ENCODE measurements at places on chromosomes 3 and 15. TPM values are rescaled to one million over a fixed set of nuclear protein-coding genes. Genes with fewer than 3 reads are reported as not detected.
A peak's percentile ranks its signal among the peaks of the same experiment; 100 is the strongest.

Gene STRC
- total RNA-seq: 4.2 TPM

Gene STAB1
- total RNA-seq: 9.8 TPM

Gene C3orf85
- total RNA-seq: not detected

Gene CORO2B
- total RNA-seq: 0.44 TPM

Gene SNX33
- total RNA-seq: 1.7 TPM

- no peak for DNase-seq
- H3K27ac ChIP-seq: no peak overlapping the region
- H3K27me3 ChIP-seq: no peaks in the 10 kb centered on the region
- H3K4me1 ChIP-seq: no peaks in the 10 kb centered on the region
These were observed 1218.9 kb downstream of the ROBO2 start for GRCh38 chr3:78258798-78259197.

- peaks cover 3% of the 10 kb centered on the region for H3K27me3 ChIP-seq
- no peak overlapping the region for H3K4me3 ChIP-seq
These were observed 35.0 kb upstream of the HES1 start for GRCh38 chr3:194100856-194101390.

- H3K4me3 ChIP-seq: peak overlapping the region; percentile 17
- peak; percentile 33 for DNase-seq
- peaks cover 82% of the 10 kb centered on the region for H3K36me3 ChIP-seq
- H3K4me1 ChIP-seq: peaks cover 20% of the 10 kb centered on the region
- no peaks in the 10 kb centered on the region for H3K27me3 ChIP-seq
- H3K27ac ChIP-seq: peak overlapping the region; percentile 93
These were observed 53.1 kb downstream of the HEG1 start for GRCh38 chr3:125002414-125003368.

GRCh38 chr15:41881920-41882688 is 11.7 kb downstream of the SPTBN5 start:
- no peaks in the 10 kb centered on the region for H3K36me3 ChIP-seq
- H3K4me3 ChIP-seq: peak overlapping the region; percentile 36
- no peak overlapping the region for H3K27ac ChIP-seq
- DNase-seq: no peak
- H3K27me3 ChIP-seq: peaks cover 18% of the 10 kb centered on the region

DNA sequence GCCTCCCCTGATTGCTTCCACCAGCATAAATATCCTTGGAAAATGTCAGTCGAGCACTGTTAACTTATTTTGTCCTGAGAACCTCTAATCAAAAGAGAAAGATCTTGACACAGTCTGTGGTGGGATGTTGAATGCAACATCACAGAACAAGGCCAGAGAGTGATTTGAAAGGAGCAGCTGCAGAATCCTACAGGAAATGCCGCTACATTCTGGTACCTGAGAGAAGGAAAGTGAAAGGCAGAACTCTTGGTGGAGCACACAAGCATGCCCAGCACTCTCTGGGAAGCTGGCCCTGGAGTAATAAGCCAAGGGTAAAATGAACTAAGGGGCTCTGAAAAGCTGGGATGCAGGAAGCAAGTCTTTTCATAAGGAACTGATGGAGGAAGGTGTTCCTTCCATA is 75.8 kb downstream of the CBLB start:
- H3K27me3 ChIP-seq: no peaks in the 10 kb centered on the region
- DNase-seq: no peak
- H3K36me3 ChIP-seq: peaks cover 10% of the 10 kb centered on the region
- peak overlapping the region; percentile 24 for H3K27ac ChIP-seq
- H3K4me1 ChIP-seq: peaks cover 47% of the 10 kb centered on the region

GRCh38 chr3:70771426-70772147 is 459.1 kb upstream of the MDFIC2 start:
- H3K27me3 ChIP-seq: peaks cover 17% of the 10 kb centered on the region
- H3K27ac ChIP-seq: no peak overlapping the region
- H3K4me1 ChIP-seq: no peaks in the 10 kb centered on the region
- peaks cover 4% of the 10 kb centered on the region for H3K36me3 ChIP-seq

- no peaks in the 10 kb centered on the region for H3K4me1 ChIP-seq
- no peak for DNase-seq
- no peak overlapping the region for H3K4me3 ChIP-seq
- no peaks in the 10 kb centered on the region for H3K27me3 ChIP-seq
These were observed 524.9 kb downstream of the RBMS3 start for GRCh38 chr3:29805757-29806156.

GRCh38 chr3:55440104-55440708 is 46.9 kb downstream of the WNT5A start:
- H3K36me3 ChIP-seq: no peaks in the 10 kb centered on the region
- DNase-seq: no peak
- H3K4me3 ChIP-seq: no peak overlapping the region
- H3K27ac ChIP-seq: no peak overlapping the region
- H3K4me1 ChIP-seq: no peaks in the 10 kb centered on the region

- no peaks in the 10 kb centered on the region for H3K36me3 ChIP-seq
- H3K4me3 ChIP-seq: peak overlapping the region; percentile 96
- H3K4me1 ChIP-seq: peaks cover 28% of the 10 kb centered on the region
- DNase-seq: no peak
These were observed 620 bp upstream of the ANP32A start for GRCh38 chr15:68821190-68821840.

DNA sequence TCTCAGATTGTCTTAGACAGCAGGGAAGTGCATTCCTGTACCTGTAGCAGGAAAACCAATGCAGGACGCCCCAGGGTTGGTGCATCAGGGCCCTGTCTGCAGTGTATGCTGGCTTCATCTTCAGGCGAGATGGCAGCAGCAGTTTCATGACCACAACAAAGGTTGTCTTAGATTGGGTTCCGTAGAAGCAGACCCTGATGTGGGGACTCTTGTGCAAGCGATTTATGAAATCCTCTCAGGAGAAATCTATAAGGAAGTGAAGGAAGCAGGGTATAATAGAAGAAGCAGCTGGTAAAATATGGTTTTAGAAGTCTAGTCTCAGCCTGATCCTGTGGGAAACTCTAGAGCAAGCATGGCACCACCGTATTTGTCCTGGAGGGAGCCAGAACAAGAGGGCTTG is 25.0 kb downstream of the DNAH1 start:
- no peak overlapping the region for H3K27ac ChIP-seq
- no peak for DNase-seq
- H3K4me3 ChIP-seq: no peak overlapping the region
- peaks cover 52% of the 10 kb centered on the region for H3K36me3 ChIP-seq

GRCh38 chr3:27669591-27669990 is 52.5 kb downstream of the EOMES start:
- H3K27me3 ChIP-seq: peaks cover 4% of the 10 kb centered on the region
- no peak overlapping the region for H3K27ac ChIP-seq
- no peaks in the 10 kb centered on the region for H3K36me3 ChIP-seq
- H3K4me1 ChIP-seq: peaks cover 12% of the 10 kb centered on the region
- no peak for DNase-seq
- no peak overlapping the region for H3K4me3 ChIP-seq

- peaks cover 3% of the 10 kb centered on the region for H3K27me3 ChIP-seq
- DNase-seq: no peak
- H3K36me3 ChIP-seq: peaks cover 8% of the 10 kb centered on the region
- no peak overlapping the region for H3K27ac ChIP-seq
These were observed 26.4 kb upstream of the KBTBD12 start for GRCh38 chr3:127888564-127889107.
